ENCODE measurements at places on chromosomes 5 and 9. TPM values are rescaled to one million over a fixed set of nuclear protein-coding genes. Genes with fewer than 3 reads are reported as not detected.

DNA sequence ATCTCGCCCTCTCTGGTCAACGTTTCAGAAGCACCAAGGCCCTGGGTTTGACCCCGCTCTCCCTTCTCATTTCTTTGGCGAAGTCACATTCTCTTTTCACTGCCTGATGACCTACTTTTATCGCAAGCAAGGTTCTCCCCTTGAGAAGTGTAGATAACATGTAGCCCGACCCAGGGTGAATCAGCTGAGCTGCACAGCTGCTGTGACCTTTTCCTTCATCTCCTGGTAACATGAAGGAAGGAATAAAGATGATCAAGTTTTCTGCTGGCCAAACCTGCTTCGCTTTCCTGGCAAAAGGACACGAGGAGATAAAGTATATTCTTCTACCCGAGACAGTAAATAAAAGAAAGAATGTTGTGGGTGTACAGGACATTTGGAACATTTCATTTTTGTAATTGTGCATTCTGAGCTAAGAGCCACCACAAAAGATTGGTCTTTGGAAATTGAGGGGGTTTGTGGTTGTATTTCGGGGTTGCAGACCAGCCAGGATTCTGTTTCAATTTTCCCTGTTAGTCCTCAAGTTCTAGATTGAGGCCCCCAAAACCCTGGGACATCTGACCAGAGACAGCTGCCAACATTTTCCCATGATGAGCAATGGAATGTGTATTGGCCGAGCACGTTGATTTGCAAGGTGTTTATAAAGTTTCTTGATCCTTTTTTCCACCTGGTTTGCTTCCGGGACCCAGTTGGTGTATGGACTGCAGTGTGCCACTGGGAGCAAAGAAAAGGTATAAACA is 155.1 kb upstream of the ZNF462 start:
- no peak for DNase-seq

DNA sequence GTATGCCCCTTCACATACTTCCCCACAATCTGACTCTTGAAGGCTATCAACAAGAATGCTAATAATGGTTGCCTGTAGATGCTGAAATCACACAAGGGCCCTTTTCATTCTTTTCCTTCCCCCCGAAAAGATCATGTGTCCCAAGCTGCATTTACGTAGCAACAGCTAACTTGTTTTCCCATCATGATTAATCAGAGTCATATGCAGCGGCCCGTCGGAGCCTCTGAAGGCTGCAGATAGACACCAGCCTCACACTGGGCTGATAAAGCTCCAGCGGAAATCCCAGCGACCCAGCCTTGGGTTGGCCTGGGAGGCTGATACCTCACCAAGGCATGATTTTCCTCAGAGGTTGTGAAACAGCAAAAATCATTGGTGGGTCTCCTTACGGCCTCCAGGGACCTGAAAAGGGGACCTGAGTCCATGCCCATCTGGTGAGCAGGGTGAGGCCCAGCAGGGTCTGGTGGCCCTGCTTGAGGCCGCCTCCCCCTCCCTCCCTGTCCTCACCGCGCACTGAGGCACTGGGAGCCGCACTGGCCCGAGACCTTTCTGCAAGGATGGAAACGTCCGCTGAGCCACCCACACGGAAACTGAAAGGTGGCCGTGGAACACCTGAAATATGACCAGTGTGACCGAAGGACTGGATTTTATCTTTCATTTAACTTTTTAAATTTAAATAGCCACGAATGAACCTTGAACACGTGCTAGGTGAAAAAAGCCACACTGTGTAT is 114.2 kb upstream of the PHYKPL start:
- DNase-seq, result no peak

DNA sequence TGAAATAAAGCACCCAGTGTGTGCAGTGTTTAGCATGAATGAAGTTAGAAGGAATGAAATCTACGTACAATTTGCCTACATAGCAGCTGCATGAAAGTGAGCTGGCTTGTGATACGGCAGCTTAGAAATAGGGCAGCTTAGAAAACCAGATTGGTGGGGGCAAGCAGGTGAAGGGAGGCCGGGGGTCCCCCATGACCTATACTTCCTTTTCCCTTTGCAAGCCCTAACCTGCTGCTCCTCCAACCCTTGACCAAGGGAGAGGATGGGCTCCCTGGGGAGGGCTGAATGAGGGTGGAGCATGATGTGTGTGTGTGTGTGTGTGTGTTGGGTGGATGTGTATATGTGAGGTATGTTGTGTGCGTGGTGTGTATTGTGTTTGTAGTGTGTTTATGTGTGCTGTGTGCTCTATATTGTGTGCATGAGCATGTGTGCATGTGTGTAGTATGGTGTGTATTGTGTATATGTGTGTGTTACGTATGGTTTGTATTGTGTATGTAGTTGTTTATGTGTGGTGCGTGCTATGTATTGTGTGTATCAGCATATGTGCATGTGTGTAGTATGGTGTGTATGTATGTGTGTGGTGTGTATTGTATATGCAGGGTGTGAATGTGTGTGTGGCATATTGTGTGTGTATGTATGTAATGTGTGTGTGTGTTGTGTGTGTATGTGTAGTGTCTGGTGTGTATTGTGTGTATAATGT is 72.1 kb downstream of the TENT4A start:
- DNase-seq, result no peak

Gene CHSY3
- 0.37 TPM for total RNA-seq

Gene BTNL9
- total RNA-seq, result 12.9 TPM
